ENCODE measurements at places on chromosomes 16 and 17.

GRCh38 chr17:27919079-27919478 lies 25.9 kb upstream of the LYRM9 start:
- no peak for DNase-seq

DNA sequence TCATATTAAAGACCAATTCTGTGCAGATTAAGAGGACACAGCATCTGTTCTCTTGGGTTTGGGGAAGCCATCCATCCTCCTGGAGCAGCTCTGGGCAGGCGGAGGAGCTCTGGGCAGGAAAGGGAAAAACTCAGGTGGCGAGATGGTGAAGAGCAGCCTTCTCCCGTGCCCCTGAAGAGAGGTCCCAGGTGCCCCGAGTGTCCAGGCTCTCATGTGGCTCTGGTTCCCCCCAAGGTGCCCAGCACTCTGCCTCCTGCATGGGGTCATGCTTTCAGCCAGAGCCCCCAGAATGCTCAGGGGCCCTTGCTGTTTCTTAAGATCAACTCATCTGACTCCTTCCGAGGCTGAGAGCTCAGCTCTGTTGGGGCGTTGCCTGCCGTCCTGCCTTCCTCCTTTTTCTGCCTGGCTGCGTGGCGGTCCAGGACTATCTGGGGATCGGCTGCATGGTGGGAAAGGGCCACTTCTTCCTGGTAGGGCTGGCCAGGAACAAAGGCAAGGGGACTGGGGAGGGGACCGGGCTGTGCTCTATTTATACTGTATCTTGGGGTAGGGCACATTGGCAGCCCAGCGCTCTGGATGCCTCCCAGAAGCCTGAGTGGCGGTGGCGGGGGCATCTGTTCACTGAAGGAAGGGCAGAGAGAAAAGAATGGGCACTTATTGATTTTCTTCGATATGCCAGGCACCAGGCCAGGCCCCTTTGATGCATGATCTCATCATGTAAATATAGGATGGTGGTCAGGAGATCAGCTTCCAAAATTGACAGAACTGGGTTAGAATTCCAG lies 103.2 kb upstream of the SDK2 start:
- DNase-seq = no peak

DNA sequence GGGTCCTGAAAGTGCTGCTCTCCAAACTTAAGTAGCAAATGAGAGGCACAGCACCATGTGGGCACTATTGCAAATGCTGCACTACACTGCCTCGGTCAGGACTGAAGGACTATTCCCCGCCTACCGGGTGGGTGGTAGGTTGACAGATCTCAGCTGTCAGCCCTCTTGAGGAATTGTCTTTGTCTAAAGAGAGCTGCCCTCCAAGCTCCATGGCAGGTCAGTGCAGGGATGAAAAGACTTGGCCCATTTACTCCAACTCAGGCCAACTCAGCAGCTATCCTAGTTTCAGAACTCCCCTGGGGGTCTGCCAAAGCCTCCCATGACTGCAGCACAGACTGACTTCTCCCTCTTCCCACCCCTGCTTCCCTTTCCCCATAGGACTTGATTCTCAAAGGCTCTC lies 3.4 kb upstream of the PDZD9 start:
- DNase-seq = no peak

DNA sequence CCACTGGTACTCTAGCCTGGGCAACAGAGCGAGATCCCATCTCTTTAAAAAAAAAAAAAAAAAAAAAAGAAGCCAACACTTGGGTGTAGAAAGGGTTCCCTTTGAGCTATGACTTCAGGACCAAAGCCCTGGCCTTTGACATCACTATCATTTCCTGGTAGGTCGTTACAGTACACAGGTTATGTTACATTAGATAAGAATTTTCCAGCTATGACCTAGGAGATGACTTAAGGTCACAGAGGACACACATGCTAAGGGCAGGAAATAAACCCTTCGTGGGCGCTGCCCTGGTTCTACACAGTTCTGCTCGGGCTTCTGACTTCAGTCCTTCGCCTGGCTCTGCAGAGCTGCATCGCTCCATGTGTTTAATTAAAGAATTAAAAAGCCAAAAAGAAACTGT lies 112.0 kb downstream of the ADCY9 start:
- no peak for DNase-seq

- no peak for DNase-seq
Observed at GRCh38 chr16:63223851-63224250, 1187.6 kb upstream of the CDH8 start.

- no peak for DNase-seq
Observed at GRCh38 chr17:58324409-58325288, 3.9 kb downstream of the TSPOAP1 start.

GRCh38 chr17:77857613-77858012 lies 100.9 kb upstream of the TNRC6C start:
- DNase-seq = no peak

DNA sequence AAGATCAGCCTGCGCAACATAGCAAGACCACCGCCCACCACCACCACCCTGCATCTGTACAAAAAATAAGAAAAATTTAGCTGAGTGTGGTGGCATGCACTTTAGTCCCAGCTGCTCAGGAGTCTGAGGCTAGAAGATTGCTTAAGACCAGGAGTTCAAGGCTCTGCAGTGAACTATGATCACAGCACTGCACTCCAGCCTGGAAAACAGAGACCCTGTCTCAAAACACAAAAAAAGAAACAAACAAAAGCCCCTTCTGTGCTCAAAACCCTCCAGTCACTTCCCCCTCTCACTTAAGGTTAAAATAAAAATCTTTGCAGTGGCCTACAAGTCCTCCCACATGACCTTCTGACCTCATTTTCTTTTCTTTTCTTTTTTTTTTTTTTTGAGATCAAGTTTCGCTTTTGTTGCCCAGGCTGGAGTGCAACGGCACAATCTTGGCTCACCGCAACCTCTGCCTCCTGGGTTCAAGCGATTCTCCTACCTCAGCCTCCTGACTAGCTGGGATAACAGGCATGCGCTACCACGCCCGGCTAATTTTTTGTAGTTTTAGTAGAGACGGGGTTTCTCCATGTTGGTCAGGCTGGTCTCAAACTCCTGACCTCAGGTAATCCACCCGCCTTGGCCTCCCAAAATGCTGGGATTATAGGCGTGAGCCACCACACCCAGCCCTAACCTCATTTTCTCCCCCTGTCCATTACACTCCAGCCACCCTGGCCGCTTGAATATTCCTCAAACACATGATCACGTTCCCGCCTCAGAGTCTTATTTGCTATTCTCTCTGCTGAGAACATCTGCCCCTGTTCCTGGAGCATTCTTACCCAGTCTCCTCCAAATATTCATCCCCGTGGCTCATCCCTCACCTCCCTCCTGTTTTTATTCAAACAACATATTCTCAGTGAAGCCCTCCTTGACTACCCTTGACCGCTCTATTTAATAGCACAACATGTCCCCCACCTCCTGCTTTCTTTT lies 126.6 kb upstream of the MED13 start:
- DNase-seq = no peak

DNA sequence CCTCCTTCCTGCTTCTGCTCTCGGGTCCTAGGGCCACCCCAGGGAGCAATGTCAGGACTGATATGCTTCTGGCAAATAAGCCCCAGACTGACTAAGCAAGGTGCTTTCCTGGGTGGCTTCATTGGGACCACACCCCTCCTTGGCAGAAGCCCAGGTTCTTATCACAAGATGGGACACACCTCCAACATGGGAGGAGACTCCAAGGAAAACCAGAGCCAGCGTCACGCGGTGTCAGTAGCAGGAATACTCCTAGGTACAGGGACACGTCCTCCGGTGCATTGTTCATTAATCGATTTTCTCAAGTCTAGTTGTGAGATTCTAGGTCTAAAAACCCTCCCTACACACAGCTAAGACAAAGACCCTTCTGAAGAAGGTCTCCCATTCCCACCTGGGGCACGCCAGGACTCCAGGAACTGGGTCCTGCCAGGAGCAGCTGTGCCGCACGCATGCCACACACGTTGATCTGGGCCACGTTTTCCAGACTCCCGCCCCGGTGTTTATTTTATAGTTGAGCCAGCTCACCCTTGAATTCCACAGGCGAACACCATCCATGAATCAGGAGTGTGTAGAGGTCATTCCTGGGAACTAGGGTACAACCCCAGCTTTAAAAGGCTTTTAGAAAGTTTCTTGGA lies 30.8 kb downstream of the FA2H start:
- DNase-seq = no peak

DNA sequence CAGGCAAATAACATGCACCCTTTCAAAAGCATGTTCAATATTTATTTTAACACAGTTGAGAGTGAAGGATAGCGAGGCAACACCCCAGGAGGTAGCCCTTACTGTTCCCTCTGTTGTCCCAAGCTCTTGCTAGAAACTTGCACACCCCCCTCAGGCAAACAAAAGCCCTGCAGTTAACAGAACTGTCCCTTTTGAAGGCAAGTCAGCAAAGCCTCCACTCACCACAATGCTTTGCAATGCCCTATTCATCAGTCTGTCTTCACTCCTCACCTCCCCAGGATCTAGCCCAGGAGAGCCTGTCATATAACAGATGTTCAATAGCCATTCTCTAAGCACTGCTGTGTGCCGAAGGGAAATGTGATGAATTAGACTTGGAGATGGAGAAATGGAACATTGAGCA lies 3.5 kb upstream of the CNEP1R1 start:
- DNase-seq = no peak

- DNase-seq = no peak
Observed at GRCh38 chr17:81922566-81923301, 4.8 kb upstream of the SIRT7 start.

GRCh38 chr17:11278186-11278991 lies 37.4 kb downstream of the SHISA6 start:
- DNase-seq = no peak

DNA sequence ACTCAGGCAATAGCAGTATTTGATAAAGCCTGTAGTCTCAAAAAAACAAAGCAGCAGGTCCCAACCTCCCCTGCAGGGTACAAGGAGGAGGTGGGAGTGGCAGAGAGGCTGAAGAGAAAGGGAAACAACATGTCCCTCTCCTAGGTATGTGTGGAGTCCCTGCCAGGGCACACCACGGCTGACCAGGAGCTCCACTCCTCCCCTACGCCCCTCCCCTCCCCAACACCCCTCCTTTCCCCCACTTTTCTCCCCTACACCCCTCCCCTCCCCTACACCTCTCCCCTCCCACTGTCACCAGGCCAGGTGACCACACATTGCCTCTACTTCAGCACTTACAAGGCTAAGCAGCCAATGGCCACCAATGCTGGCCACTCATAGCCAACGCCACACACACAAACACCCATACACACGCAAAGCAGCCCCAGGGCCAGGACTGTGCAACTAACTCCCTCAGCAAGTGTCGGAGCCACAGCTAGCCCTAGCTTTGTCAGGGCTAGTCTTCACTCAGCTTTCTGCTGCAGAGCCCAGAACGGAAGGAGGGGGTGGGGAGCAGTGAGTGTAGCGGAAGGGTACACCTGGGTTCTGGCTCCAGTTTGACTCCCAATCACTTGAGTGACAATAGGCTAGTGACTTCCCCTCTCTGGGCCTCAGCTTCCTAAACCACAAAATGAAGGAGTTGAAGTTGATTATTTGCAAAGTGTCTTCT lies 8.2 kb downstream of the CAVIN1 start:
- DNase-seq = no peak

GRCh38 chr17:81906476-81907218 lies 4.6 kb downstream of the PCYT2 start:
- DNase-seq = no peak

GRCh38 chr16:1812732-1813163 lies 13.9 kb downstream of the HAGH start:
- DNase-seq = no peak

- DNase-seq = no peak
Observed at GRCh38 chr17:43363181-43363925, 35.4 kb upstream of the ARL4D start.

GRCh38 chr16:180101-180675 lies at the start of gene HBQ1:
Gene HBQ1, plus strand, starts transcription at chr16:180459. Its CDS starts 28 bp downstream, at chr16:180487.
- no peak for DNase-seq

- no peak for DNase-seq
Observed at GRCh38 chr17:30995347-30995746, 24.5 kb downstream of the RNF135 start.

DNA sequence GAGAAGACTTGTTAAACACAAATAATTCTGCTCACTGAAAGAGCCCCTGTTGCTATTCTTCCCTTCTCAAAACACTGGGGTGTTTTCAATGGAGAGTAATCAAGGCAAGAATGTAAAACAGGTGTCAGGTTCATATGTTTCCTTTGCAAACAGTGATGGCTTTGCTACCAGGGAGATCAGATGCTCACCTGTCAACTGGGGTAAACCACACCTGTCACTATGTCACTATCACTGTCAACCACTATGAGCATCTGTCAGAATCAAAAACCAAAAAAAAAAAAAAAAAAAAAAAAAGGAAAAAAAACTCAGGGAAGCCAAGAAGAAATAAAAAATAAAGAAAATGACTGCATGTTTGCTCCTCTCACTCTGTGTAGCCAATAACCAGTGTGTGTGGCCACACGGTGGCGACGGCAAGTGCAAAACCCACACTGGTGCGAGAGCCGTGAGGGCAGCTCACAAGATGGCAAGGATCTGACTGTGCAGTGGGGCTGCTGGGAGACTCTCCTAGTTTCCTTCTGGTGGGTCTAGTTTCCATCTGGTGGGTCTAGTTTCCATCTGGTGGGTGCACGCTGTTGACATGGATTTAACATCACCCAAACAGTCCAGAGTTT lies 22.7 kb downstream of the USP22 start:
- DNase-seq = no peak
